ENCODE measurements at places on chromosomes 3 and 15.

DNA sequence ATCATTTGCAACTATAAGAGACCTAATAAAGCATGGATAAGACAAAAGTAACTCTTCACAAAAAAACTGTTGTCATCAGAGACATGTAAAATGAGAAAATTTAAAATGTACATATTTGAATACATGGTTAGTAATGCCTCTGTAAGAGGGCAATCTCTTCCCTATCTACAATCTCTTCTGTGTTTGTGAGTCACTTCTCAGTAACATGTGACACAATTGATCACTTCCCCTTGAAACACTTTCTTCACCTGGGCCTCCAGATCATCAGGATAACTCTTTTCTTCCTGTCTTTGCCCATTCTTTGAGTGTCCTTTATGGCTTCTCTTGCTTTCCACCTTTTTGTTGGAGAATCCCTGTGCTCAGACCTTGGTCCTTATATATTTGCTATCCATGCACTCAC, 50.4 kb downstream of the TFDP2 start:
- no peak for DNase-seq

GRCh38 chr3:30548600-30548999, 57.8 kb upstream of the TGFBR2 start:
- no peak for DNase-seq

- DNase-seq, result no peak
These were observed 14.4 kb downstream of the ARHGEF3 start for GRCh38 chr3:56787258-56787775.

GRCh38 chr15:75685195-75685594, 27.5 kb downstream of the CSPG4 start:
- DNase-seq, result no peak

Data from posterior cingulate gyrus (tissue), 11 donors.